ENCODE measurements at places on chromosomes 7 and 10.

- no peak for DNase-seq
Measured at GRCh38 chr7:99357701-99358490, 16.6 kb upstream of the ARPC1B start.

- no peak for DNase-seq
Measured at GRCh38 chr7:124399941-124400340, 365.7 kb downstream of the GPR37 start.

- DNase-seq: no peak
Measured at GRCh38 chr10:3411044-3411443, 238.5 kb upstream of the PITRM1 start.

DNA sequence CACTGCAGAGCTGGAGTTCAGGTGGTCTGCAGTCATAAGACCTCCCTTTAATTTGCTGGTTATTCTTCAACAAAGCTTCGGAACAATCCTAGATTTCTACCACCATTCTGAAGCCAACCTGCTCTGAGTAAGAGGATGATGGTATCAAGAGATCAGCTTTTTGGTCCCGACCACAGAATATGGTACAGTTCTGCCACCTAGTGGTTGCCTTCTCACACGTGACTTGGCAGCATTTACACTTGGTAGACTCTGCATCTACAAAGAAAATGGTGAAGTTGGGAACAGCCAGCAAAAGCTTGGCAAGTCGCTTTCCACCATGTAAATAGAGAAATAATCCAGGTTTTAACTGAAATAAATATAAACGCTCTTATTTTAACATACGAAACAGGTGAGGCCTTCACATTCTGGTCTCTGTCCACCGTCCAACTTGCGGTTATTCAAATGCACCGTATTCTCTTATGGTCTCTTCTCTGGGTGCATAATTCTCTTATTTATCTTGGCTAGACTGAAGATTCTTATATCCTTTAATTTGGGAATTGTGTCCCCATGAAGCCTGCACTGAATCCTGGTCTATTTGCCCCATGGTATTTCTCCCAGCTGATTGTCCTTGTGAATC lies 173.9 kb upstream of the GRM3 start:
- peak; percentile 45 for DNase-seq

- peak; percentile 88 for DNase-seq
Measured at GRCh38 chr10:132520177-132520811, 17.3 kb upstream of the INPP5A start.

DNA sequence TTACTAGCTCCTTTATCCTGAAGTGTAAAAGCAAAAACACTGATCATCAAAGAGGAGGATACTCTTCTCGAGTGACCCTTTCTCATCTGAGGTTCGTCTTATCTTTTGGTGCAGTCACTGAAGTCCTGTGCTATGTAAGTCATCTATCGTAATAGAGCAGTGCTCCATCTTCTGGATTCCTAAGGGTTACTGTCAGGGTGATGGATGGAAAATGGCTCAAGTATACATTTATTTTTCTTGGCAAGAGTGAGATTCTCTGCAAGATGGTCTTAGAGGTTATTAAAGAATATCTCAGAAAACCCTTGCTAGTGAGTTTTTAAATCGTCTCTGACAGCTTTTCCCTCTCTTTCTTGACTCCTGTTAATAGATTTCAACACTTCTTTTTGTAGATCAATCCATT lies 12.4 kb downstream of the PRKG1 start:
- DNase-seq: no peak

GRCh38 chr10:34548466-34548865 lies 266.6 kb downstream of the PARD3 start:
- DNase-seq: peak; percentile 61

GRCh38 chr10:17675638-17676037 lies 31.7 kb downstream of the STAM start:
- peak; percentile 28 for DNase-seq

DNA sequence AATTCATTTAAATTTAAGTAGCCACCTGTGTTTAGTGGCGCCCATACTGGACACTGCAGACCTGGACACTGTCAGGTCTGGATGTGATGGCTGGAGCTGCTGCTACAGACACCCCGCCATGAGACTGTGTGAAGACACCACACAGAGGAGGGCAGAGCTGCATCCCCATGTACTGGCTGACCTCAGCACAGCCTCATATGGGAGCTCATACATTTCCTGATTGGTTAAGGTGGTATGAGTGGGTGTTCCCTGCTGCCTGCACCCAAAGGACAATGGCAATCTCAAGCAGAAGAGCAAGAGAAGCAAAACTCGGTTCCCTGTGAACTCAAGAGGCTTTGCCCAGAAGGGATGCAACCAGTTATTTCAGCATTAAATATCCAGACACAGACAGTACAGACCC lies 60.0 kb downstream of the DLG5 start:
- peak; percentile 40 for DNase-seq

GRCh38 chr7:123633553-123633952 lies 22.1 kb upstream of the LMOD2 start:
- DNase-seq: peak; percentile 62

GRCh38 chr7:105399043-105399725 lies 10.5 kb upstream of the SRPK2 start:
- DNase-seq: peak; percentile 47

DNA sequence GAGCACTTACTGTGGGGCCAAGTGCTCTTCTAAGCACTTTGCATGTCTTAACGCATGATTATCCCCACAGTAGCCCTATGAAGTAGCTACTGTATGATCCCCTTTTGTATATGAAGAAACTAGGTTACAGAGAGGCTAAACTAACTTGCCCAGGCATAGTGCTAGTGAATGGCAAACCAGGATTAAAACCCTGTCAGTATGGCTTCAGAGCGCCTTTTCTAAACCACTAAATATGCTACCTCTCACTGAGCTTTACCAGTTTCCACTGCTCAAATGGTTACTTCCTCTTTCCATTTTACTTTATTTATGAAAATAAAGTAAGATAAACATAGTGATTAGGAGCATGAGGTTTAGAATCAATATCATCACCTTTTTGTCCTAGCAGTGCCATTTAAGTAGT lies 73.6 kb downstream of the PODXL start:
- DNase-seq: no peak

Data from EH (cell line).